Activated CD4-positive, CD25-positive, alpha-beta regulatory T cell treated with anti-CD3 and anti-CD28 coated beads, Interleukin-2, amount 50 U/mL, for 72 hours (primary cell): ENCODE measurements at places on chromosomes 11 and 22.

DNA sequence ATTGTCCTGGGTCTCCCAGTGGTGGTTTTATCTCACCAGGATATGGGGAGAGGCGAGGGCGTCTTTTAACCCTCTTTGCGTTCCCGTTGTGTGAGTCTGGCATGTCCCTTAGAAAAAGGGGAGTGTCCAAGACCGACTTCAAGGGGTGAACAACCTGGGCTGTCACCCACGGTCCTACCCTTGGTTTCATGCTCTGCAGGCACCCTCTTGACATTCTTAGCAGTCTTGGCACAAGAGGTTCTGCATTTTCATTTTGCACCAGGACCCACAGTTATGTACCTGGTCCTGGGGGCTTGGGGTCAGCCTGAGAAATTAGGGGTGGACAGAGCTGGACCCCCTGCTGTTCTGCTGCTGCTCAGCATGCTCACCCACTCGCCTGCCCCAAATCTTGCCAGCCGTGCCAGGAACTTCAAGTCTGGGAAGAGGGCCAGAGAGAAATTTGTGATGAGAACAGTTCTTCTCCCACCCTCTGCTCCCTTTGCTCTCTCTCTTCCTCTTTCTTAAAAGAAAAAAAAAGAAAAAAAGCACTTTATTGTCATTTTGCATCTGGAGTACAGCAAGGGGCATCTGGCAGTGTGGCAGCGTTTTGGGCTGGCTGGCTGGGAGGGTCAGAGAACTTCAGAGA is 471.2 kb downstream of the MIAT start:
- no peak for DNase-seq

- DNase-seq, result no peak
Measured at GRCh38 chr11:126265811-126266210, 2.9 kb downstream of the SRPRA start.

GRCh38 chr11:119615882-119616196 is 113.2 kb downstream of the NECTIN1 start:
- no peak for DNase-seq

DNA sequence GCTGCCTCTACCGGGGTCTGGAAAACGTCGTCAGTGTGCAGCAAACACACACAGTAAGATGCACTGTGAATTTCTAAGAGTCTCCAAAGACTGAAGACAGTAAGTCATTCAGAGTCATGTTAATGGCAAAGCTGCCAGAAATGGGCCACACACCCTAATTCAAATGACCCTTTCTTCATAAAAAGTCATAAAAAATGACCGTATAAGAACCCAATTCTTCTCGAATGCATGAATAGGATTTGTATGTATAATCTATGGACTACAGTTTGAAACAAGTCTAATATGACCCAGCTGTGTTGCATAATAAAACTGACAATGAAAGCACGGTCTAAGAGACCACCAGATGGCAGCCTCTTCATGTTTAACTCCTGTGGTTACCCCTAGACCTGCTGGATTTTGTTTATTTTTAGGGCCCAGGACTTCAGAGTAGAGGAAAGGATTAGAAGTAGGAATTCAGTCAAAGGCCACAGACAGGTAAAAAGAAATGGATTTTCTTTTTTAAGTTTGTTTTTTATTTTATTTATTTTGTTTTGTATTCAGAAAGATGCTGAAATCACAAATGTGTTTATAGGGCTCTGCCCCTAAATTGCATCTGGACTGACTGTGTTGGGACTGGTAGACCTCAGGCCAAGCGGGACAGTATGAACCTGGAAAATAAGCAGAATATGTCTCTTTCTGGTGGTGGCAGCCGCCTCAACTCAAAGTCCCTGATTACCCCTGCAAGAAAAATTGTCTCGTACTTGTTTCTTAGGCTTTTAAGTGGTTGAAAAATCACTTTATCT is 32.1 kb upstream of the SLC5A12 start:
- no peak for DNase-seq

DNA sequence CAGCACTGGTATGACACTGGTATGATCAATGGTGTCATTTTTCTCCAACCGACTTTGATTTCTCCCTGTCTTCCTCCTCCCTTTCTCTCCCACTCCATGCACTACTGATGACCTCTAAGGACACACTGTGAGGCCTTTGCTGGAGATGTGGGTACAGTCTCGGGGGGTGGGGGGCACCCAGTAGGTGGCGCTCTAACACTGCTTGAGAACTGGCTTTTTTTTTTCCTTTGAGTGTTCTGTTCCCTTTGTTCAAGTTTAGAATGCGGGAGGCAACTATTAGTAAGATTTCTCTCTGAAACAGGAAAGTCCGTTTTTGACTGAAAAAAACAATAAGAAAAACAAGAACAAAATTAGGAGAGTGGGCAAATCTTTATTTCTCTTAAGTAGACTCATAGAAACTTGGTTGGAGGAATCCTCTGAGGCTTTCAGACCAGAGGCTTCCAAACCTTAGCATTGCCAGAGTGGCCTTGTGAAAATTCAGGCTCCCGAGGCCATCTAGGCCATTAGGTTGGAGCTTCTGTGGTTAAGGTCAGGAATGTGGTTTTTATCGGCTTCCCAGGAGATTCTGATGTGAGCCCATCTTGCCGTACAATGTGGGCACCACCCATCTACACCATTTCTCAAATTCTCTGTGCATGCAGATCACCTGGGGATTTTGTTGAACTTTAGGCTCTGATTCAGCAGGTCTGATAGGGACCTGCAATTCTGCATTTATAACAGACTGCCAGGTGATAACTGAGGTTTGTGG is 43.2 kb downstream of the PANX1 start:
- DNase-seq, result no peak

- DNase-seq, result no peak
Measured at GRCh38 chr22:26143806-26144325, 25.4 kb upstream of the SEZ6L start.

GRCh38 chr11:17547932-17548331 is 873 bp downstream of the OTOG start:
- no peak for DNase-seq

GRCh38 chr11:131868629-131869507 is 498.5 kb downstream of the NTM start:
- DNase-seq, result no peak
